ENCODE measurements at places on chromosomes 4 and X. TPM values are rescaled to one million over a fixed set of nuclear protein-coding genes. Genes with fewer than 3 reads are reported as not detected.

DNA sequence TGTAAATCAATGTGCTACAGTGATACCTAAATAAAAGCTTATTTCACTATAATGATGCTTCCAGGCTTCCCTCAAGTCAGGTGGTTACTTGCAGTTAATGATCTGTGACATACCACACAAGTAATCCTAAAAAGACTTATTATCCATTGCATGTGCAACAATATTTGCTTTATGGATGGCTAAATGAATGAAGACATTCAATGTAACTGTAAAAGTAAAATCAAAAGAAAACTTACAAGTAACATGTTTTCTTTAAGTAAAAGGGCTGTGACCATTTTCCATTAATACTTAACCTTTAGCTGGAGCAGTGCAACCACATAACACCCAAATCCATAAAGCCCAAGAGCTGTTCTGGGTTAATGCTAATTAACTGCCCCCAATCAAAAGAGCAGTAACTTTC, 42.6 kb downstream of the RAB28 start:
- no peak for DNase-seq

DNA sequence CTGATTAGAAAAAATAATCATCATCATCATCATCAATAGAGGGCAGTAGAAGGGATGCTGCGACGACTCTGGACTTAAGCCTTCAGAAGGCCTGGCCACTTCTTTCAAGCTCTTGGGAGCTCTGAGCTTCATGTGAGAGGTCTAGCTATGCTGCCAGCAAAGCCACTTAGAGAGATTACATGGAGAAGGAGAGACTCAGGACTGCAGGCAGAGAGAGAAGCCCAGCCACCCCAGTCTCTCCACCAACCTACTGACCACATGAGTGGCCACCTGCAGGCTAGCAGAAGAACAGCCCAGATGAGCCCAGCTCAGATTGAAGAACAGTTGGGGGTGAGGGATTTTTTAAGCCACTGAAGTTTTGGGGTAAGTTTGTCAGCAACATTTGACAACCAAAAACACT, 17.1 kb upstream of the TMEM150C start:
- no peak for DNase-seq

GRCh38 chrX:50594788-50595187, 124.2 kb upstream of the DGKK start:
- DNase-seq = no peak

GRCh38 chr4:139278912-139279759, 889 bp downstream of the MGARP start:
- no peak for DNase-seq

DNA sequence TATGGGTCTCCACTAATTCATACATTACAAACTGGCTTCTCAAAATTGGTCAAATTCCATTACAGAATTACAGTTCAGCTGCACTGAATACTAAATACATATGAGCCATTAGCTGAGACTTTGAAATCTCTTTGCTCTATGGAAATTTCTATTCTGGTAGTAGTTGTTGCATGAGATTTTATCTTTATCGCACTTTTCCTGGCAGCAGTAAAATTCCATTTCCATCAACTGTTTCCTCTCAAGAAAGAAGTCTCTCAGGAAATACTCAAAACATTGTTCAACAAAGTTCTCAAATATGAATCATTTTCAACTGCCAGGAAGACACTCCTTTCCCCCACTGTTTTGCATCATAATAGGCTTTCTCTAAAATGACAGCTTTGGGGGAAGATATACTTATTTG, 51.3 kb downstream of the ATP11C start:
- no peak for DNase-seq

DNA sequence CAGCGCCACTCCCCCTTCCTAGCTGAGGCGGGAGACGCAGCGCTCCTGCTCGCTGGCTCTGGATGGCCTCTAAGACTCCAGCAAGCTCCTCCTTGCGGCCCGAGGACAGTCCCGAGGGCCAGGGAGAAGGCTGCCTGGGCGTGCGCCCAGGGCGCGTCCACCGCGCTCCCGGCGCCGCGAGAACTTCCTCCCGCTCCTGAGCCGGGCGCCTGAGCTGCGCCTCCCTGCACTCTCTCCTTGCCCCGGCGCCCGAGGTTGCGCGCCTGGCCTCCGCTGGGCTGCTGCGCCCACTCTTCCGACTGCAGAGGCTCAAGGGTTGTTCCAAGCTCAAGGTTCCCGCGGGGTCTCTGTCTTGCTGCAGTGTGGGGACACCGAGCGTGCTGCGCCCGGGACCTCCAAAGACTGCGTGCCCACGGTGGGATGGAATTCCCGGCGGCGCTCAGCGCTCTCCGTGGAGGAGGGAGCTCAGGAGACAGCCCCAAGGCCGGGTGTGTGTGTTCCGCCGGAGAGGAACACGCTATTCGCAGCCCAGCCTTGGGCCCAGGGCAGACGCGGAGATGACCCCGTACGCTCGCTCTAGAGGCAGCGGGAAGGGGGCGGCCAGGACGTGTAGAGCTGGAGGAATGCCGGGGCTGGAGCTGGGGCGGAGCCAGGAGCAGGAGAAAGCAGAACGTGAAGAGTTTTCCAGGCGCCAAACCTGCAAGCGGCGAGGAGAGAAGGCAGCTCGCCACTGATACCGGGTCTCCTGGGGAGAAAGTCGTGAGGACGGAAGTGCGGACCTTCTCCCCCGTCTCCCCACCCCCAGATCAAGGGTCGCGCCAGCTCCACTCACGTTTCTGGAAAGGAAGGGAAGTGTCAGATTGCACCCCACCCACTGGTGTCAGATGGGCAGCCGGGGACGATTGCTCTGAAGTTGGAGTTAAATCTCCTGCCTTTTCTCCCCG, at the start of gene ARHGAP6:
ARHGAP6 (minus strand) TSS at position 753 of the 944 bp plus-strand sequence. CDS start 1,092 bp downstream, outside the sequence.
- no peak for DNase-seq

DNA sequence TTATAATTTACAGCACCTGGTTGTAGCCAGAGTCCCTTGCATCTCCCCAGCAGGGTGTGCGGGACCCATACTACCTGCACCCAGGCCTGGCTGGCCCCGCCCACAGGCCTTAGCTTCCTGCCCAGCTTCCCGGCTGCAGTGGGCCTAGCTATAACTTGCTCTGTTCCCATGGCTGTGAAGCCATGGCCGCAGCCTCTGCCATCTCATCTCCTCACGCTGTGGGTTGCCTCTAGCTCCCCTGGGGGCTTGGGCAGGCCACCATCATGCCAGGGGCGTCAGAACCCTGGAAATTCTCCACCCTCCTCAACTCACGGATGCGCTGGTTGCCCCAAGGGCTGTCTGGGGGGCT, 26.1 kb upstream of the SORBS2 start:
- no peak for DNase-seq

DNA sequence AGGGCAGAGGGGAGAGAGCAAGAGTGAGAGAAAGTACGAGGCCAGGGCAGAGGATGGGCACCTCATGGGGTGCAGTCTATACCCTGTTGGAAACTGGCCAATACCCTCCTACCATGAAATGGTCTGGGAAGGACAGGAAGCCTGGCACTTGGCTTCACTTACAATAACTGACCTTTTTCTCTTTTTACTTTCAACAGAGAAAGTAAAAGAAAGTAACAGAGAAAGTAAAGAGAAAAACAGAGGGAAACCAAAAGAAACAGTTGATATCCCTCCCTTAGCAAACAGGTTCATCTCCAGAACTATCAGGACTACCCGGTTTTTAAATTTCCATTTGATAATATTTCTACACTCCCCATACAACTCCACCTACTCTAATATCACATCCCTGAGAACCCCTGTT, 20.6 kb downstream of the ARL13A start:
- DNase-seq = no peak

GRCh38 chr4:19807505-19807904, 444.2 kb upstream of the SLIT2 start:
- DNase-seq = no peak

DNA sequence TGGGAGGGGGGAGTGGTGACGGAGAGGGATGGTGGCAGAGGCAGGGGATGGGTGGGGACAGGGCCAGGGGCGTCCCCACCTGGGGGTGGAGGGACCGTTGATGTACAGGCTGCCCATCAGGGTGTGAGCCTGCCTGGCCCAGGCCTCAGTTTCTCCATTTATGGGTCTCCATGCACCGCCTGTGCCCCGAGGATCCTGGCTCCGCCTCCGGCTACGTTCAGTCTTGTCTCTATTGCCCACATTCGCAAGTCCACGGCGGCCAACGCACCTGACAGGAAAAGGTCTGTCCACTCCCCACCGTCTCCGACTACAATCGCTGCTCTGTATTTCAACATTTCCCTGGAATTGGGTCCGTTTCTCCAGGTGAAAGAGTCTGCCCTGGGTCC, 96.3 kb upstream of the NKX1-1 start:
- no peak for DNase-seq

DNA sequence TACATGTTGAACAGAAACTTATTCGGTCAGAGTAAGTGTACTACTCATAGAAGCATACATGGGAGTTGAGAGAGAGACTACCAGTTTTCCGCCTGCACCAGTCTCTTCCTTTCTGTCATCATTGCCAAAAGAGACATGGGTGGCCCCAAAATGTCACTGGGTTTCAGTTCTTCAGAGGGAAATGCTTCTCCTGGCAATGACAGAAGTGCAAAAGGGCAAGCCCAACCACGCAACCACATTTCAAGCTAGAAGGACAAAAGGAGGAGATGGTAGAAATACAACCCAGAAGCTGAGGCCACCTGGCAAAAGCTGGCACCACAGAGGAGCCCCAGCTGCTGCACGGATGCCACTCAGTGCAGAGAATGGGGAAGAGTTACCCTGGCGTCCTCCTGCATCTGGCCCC, 320.1 kb downstream of the BCOR start:
- DNase-seq = no peak

DNA sequence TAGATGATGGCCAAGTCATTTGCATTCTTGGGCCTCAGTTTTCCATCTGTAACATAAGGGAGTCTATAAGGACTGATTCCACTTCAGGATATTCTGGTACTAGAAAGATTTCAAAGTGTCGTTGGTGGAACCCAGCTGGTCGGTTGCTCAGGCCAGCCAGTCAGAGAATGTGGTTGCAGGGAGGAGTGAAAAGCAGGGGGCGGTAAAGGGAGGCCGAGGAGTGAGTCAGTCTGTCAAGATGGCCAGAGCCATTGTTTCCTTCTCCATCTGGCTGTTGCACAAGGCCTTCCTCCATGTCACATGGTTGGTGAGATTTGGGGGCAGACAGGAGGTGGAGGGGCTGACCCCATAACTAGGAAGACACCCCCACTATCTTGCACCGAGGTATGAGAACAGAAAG, 38.2 kb downstream of the STARD8 start:
- no peak for DNase-seq

DNA sequence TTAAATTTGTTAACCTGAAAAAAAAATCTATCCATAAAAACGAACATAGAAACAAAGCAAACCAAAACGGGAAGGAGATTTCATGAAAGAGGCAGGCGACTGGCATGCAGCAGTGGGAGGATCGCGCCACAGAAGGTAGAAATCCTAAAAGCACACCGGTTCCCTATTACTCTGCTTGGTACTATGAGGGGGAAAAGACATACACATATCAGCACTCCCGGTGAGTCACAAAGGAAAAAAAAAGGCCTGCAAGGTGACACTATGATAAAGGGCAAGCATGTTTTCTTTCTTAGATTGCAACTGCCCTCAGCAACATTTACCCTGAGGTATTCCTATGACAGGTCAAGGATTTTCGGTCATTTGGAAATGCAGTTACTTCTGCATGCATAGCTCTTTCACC, 60.6 kb upstream of the NAP1L5 start:
- no peak for DNase-seq

DNA sequence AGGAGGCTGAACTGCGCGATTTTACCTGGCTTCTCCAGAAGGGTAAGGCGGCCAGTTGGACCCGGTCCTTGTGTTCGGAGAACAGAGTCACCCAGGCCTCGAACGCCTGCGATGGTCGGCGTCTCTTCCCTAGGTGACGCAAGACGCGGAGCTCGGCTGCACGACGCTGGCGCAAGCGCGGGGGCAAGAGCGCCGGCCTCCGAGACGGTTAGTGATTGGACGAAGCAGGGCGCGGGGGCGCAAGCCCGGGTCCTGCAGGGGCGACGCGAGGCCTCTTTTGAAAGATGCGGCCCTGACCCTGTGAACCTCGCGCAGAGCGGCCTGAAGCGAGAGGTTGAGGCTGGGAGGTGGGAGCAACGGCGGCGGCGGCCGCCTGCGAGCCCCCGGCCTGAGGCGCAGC, 428 bp downstream of the ADAD1 start:
- no peak for DNase-seq

DNA sequence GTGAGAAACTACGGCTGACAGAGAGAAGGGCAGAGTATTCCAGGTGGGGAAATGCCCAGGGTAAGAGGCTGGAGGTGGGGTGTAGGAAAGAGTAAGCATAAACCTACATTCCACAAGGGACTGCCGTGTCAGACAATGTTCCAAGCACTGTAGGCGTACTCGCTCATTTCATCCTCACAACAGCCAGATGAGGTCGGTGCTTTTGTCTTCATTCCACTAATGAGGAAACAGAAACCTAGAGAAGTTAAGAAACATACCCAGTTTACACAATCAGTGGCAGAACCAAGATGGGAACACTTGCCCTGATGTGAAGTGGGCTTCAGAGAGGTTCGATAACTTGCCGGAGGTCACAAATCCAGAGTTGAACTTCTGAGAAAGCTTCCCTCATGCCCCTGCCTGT, 4.6 kb downstream of the SASH3 start:
- DNase-seq = no peak

GRCh38 chr4:121192013-121192412, 27.9 kb upstream of the TNIP3 start:
- no peak for DNase-seq

DNA sequence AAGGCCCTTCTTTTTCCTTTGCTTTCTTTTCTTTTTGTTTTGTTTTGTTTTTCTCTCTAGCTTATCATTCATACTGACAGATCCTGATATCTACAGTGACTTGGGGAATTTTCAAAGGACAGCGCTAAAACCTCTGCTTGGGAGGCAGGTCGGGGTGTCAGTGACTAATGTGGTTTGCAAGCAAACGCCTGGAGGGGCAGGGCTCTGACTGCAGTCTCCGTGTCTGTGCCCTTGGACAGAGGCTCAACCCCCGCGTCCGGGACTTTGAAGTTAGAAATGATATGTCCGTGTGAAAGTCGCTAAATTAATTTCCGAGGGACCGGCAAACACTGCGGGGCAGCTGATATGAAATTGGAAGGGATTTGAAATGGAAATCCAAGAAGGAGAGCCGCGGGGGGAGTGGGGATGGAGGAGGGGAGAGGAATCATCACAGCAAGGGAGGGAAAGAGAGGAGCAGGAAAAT, 312.4 kb downstream of the DHRSX start:
- DNase-seq = no peak

DNA sequence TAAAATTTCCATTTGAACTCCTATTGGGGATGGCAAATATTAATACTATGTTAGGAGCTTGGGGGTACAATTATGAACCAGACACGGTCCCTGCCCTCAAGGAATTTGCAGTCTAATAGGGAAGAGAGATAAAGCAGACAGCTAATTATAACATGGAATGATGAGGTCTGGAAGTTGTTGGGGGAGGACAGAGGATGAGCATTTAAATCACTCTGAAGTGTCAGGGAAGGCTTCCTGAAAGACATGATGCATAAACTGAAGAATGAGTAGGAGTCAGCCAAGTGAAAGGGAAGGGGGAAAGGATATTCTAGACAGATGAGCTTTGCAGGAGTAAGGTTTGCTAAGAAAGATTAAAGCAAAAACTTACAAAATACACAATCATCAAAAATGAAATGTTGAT, 15.9 kb downstream of the PLAC1 start:
- no peak for DNase-seq

Gene SGMS2
- polyA plus RNA-seq = 1.2 TPM

Gene TCEAL7
- 18.6 TPM for polyA plus RNA-seq

Gene HSFX3
- polyA plus RNA-seq = 1.6 TPM

Gene SLIT2
- polyA plus RNA-seq = 1.6 TPM

Gene HEPH
- polyA plus RNA-seq = 1.2 TPM

Gene ARMCX4
- 6.4 TPM for polyA plus RNA-seq

Gene MTMR8
- polyA plus RNA-seq = 1.2 TPM

Gene SPIN2A
- 0.66 TPM for polyA plus RNA-seq

Gene ASB12
- polyA plus RNA-seq = 0.18 TPM

Gene AVPR2
- 1.8 TPM for polyA plus RNA-seq

Gene CACNA1F
- 1.8 TPM for polyA plus RNA-seq
